ENCODE measurements at places on chromosomes 6 and 20.

GRCh38 chr20:2750491-2751251, 49.8 kb downstream of the CPXM1 start:
- no peak for DNase-seq

DNA sequence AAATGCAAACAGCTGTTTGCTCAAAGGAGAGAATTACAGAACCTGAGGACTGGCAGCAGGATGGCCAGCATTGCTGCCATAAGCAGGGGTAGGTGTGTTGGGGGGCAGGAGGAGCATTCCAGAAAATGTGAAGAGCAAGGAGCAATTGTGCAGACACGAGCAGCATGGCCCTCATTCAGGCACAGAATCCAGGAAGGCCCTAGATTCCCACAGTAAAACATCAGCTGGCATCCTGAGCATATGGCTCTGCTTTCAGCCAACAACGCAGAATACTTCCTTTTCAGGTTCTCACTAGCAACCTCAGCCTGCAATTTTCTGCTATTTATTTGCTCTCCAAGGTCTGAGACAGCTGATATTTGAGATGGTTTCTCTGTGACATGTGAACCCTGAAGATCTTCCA, 243.4 kb upstream of the POU3F2 start:
- DNase-seq, result no peak

GRCh38 chr20:47024461-47024937, 129.9 kb downstream of the EYA2 start:
- no peak for DNase-seq

DNA sequence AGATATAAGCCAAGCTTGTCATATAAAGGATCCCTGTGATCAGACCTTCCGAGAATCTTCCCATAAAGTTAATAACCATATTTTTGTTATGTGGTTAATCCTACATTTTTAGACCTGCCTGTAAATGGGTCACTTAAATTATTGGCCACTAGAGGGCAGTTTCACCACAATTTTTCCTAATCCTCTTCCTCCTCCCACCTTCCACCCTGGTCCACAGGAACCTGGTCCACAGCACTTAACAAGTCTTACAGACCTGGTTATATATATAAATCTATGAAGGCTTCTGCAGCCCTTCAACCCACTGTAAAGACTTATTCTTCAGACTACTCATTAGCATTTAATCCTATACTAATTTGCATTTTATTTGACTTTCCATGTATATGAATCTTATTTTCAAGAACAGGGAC, 28.3 kb downstream of the MRS2 start:
- no peak for DNase-seq

GRCh38 chr20:63208346-63208909, 7.5 kb downstream of the YTHDF1 start:
- no peak for DNase-seq

DNA sequence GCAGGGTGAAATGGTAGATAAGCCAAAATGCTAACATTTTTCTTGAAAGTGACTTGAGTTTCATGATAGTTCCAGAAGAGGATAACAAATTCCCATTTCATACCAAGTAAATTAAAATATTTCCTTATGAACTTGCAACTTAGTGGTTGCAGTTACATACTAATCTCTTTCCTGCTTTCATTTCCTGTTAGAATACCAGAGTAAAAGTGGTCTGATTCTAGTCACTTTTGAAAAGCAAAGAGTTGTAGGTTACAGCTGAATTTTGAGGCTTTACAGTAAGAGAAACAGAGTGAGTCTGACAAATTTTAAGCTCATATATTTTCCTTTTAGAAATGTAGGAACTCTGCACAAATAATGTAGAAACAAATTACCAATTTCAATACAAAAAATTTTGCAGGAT, 117.4 kb downstream of the ZFAND3 start:
- no peak for DNase-seq

GRCh38 chr20:58692579-58693225, at the start of gene NPEPL1:
Gene NPEPL1 (plus strand): TSS chr20:58692800. CDS start chr20:58692901, 101 bp downstream.
- DNase-seq, result peak; percentile 56

- no peak for DNase-seq
Measured at GRCh38 chr20:49914310-49915117, 815 bp downstream of the SPATA2 start.

GRCh38 chr6:110581679-110582078, 105.3 kb upstream of the SLC22A16 start:
- DNase-seq, result no peak

DNA sequence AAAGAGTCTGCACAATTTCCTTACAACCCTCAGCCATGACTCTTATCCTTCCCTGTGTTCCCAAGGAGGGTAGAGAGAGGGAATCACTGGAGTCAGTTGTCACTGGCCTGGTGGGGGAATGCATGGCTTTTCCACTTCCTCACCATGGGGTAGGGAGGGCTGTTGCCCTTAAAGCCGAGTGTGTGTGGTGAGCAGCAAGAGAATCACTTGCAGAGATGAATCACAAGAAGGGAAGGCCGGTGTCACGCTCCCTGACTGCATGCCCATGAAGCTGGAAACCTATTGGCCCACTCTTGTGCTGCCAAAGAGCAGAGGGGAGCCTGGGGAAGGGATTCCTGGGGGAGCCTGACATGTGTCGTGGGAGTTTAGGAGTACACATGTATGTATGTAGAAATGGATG, 18.1 kb upstream of the BMP6 start:
- DNase-seq, result no peak

- no peak for DNase-seq
Measured at GRCh38 chr6:340991-341827, 48.9 kb downstream of the DUSP22 start.

- no peak for DNase-seq
Measured at GRCh38 chr6:136886091-136886490, 36.0 kb upstream of the SLC35D3 start.

DNA sequence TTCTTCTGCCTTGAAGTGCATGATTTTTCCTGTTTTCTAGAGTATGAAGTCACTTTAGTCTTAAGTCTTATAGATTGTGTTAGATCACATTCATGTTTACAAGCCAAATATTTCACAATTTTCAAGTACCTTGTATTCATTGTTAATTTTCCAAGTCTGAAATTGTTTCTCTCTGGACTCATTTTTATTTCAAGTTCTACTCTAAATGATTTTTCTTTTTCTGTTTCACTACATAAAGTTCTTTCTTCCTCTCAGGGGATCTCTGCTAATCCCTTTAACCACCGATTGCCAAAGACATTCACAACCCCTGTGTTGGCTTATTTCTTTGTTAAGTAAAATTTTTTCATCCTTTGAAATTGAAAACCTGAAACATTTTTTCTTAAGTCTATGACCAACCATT, 805.7 kb downstream of the KIF16B start:
- DNase-seq, result no peak

- DNase-seq, result no peak
Measured at GRCh38 chr20:38202982-38203293, 37.9 kb upstream of the TGM2 start.

GRCh38 chr6:100559859-100560258, 95.1 kb upstream of the SIM1 start:
- DNase-seq, result no peak

DNA sequence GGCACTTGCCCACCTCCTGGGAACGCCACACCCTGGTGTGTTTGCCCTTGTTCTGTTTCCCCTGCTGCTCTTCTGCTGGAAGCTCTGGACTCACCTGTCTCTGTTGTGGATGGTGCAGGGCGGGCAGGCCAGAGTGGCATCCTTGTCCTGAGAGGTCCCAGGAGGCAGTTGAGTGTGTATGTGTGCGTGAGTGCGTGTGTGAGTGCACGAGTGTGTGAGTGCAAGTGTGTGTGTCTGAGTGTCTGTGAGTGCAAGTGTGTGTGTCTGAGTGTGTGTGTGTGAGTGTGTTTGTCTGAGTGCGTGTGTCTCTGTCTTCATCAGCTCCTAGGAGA, 12.2 kb downstream of the IGF2R start:
- no peak for DNase-seq

GRCh38 chr20:15630360-15630759, 942.9 kb downstream of the KIF16B start:
- no peak for DNase-seq

DNA sequence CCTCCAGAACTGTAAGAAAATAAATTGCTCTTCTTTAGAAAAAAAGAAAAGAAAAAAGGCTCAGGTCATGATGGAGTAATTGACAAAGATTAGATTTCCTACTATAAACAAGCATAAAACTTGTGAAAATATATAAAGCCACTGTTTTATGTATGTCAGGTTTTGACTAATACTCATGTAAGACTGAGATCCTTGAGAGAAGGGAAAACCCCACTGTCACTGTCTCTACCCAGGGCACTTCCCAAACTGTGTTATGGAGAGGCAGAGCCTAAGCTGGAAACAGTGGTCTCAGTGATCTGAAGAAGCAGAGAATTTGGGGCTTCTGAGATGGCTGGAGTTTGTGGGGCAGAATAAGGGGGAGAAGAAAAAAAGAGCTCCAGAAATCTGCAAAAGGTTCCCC, 7.6 kb downstream of the ACAT2 start:
- DNase-seq, result no peak

DNA sequence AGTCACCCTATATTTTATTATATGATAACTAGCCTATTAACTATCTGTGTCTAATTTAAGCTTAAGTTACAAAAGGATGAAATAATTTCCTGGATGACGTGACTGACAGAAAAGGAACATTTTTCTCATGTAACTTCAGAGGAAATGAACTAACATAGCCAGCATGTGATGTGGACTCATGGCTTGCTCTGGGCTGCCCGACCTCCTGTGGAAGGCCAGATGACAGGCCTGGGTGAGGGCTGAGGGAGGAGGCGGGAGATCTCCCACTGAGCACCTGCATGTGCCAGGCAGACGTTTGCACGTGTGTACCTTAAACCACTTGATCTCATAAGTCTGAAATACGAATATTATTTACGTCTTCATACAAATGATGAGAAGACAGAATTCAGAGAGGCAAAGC, 321.1 kb downstream of the SYNE1 start:
- DNase-seq, result no peak

GRCh38 chr6:89350281-89350966, 2.1 kb downstream of the UBE2J1 start:
- no peak for DNase-seq

GRCh38 chr6:125117818-125118217, 35.8 kb upstream of the TPD52L1 start:
- DNase-seq, result no peak

GRCh38 chr6:134564705-134565104, 246.8 kb upstream of the SGK1 start:
- no peak for DNase-seq

- DNase-seq, result no peak
Measured at GRCh38 chr20:53020834-53021233, 48.7 kb downstream of the TSHZ2 start.

DNA sequence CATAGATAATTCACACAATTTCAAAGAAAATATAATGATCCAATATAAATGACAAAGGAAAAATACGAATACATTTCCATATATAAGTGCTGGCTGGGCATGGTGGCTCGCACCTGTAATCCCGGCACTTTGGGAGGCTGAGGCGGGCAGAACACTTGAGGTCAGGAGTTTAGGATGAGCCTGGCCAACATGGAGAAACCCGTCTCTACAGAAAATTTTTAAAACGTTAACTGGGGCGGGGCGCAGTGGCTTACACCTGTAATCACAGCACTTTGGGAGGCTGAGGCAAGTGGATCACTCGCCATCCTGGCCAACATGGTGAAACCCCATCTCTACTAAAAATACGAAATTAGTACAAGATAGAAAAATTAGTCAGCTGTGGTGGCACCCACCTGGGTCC, 14.9 kb upstream of the MAPK13 start:
- DNase-seq, result no peak

GRCh38 chr20:45933266-45934045, 1.0 kb upstream of the PCIF1 start:
- DNase-seq, result peak; percentile 11

- DNase-seq, result no peak
Measured at GRCh38 chr20:63745424-63745805, 5.8 kb downstream of the SLC2A4RG start.

DNA sequence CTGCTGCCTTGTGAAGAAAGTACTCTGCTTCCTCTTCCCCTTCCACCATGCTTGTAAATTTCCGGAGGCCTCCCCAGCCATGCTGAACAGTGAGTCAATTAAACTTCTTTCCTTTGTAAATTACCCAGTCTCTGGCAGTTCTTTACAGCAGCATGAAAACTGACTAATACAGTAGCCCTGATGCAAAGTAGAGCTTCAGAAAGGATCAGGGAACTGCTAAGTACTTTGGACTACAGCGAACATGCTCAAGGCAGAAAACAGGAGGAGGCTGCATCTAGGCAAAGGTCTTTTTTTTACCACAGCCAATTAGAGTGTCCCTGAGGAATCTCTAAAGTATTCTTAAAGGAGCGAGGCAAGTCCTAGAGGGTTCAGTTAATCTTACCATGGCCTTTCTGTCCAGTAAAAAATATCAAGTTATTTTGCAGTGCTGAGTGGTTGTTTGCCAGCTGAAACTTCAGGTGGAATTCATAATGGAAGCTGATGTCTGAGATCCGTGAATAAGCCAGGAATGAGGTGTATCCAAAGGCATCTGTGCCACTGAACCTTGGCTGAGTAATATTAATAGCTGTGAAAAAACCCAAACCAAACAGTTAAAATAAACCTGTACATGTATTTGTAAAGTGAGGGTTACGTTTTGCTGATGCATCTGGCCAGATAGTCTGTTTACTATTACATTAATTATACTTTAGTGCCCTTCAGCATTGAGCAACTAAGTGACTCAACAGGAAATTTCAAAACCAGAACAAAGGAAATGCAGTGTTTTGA, 170.4 kb downstream of the PHF3 start:
- DNase-seq, result no peak

DNA sequence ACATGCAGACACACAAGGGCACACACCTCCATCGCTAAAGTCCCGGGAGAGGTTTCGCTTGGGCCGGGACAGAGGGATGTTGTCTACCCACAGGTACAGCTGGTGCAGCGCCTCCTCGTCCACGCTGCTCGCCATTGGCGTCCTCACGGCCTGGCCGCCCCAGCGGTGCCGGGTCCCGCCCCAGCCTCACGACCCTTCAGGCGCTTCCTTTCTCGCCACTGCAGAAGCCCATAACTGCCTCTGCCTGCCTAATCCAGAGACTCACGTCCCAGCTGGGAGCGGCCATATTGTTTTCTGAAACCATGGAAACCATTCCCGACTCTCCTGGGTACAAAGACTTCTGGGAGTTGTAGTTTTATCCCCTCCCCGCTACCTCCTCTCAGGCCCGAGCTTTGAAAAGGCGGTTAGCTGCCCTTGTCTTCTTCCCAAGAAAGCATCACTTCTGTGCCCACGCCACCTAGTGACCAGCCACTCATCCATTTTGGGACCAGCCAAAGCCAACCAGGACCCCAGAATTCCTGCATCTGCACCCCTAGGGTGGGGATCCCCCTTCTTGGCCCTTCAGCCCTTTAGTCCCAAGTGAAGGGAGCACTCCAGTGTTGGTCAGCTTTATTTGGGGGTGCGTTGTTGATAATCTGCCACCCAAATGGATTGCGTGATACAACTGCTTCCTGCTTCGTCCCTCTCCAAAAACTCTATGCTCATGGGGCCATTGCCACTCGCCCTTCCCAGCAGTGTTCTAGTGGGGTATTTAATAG, at the start of gene SPEF1:
TSS of gene SPEF1 (minus strand) at position 296 of the 758 bp plus-strand sequence. CDS start at position 135, 161 bp downstream.
- DNase-seq, result no peak

DNA sequence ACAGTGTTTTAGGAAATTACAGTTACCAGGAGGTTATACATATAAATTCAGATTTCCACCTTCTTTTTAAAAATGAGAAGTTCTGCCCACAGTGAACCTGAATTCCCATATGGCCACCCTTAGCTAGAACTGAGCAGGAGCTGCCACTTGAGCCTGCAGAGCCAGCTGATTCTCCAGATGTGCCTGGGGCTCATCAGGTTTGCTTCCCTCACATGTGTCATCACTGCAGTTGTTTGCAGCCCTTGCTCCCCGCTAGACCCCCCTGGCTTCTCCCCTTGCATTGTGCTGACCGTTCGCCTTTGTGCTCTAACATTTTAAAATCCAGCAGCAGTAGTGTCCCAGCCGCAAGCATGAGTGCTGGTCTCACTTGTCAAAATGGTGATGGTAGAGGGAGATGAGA, 131.1 kb downstream of the UTRN start:
- no peak for DNase-seq

Measured in stimulated activated CD4-positive, alpha-beta T cell treated with anti-CD3 and anti-CD28 coated beads, Interleukin-1b, Interleukin-23, amount 100 ng/mL, for 1 hour (primary cell).